ENCODE measurements at places on chromosomes 2 and 18.

GRCh38 chr2:50606860-50607259, 425.1 kb downstream of the NRXN1 start:
- DNase-seq = no peak

DNA sequence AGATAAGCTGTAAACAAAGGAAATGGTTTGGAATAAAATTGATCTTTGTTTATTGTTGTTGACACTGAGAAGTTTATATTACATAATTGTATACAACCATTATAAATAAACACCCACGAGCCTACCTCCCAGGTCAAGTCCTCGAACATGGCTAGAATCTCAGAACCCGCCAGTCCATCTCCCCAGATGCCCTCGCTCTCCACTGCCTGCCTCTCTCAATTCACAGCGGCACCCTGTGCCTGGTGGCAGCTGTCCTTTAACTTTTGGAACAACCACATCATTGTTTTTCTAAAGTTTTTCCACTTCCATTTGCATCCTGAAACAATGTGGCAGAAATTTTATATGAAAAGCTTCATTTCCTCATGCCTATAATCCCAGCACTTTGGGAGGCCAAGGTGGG, 52.2 kb upstream of the OTOS start:
- DNase-seq = no peak

DNA sequence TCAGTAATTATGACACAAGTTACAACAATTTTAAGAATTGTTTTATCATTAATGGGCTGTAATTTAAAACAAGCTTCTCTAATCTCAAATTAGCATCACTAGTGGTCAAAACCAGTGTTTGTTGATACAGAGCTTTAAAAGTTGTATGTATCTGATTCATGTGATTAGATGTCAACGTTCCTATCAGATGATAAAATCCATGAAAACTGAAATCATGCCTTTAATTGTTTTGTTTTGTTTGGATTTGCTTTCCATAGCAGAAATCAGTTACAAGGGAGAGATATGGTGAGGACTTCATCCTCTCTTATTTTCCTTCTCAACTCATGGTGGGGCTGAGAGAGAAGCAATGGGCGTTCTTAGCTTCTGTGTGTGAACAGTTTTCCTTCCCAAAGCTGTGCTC, 469.6 kb downstream of the PID1 start:
- no peak for DNase-seq

- DNase-seq = no peak
Observed at GRCh38 chr2:240135706-240136012, 446 bp downstream of the COPS9 start.

- no peak for DNase-seq
Observed at GRCh38 chr2:11862049-11862448, 115.6 kb downstream of the LPIN1 start.

GRCh38 chr2:196329959-196330358, 158.6 kb upstream of the STK17B start:
- no peak for DNase-seq

GRCh38 chr2:181954538-181954883, 31.1 kb upstream of the PPP1R1C start:
- DNase-seq = no peak

DNA sequence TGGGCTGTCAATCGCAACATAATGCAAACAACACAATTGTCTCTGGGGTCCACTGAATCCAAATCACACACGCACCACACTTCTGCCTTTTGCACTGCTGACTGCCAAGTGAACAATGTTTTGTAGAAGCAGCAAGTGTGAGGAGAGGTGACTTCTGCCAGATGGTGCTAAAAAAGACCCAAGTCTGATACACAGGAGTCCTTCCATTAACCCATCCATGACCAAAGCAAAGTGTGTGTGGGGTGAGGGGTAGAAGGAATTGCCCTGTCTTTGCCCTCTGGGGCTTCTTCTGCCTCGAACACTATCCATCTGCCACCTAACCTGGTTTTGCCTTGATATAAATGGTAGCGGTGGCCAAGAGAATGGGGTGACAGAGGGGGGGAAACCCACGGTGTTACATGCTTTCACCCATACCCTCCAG, 50.0 kb downstream of the C2orf42 start:
- DNase-seq = no peak

- no peak for DNase-seq
Observed at GRCh38 chr2:201798252-201798913, 8.0 kb upstream of the CDK15 start.

- DNase-seq = no peak
Observed at GRCh38 chr2:235666213-235666781, 172.5 kb downstream of the AGAP1 start.

DNA sequence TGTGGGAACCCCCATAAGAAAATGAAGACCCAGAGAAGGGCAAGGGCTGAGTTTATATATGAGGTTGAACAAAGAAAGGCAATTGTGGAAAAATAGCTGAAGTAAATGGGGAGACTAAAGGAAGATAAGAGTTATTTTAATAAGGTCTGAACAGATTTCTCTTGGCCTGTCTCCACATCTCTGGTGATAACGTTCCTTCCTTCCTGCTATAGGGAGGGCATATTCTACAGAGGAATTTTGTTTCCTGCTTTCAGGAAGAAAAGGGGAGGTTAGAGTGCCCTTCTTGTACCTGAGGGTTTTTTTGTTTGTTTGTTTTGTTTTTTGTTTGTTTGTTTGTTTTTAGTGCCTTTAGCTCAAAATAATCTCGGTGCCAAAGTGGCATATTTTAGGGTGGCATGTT, 31.6 kb downstream of the MOGAT1 start:
- DNase-seq = no peak

DNA sequence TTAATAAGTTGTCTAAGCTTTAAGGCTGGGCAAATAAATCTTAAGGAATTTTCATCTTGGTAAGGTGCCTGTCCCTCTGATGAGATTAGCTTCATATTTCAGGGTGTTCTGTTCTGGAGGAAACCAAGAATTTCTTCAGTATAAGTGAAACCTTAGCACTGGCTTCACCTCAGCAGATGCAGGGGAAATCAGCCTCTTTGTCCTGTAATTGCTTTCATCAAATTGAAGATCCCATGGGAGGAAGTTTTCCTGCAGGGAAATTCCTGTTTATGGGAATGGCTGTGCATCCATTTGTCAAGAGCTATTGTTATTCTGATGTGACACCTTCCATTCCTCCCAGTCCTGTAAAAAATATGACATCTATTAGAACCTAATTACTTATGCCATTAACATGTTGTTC, 174.5 kb downstream of the PTPRM start:
- no peak for DNase-seq

DNA sequence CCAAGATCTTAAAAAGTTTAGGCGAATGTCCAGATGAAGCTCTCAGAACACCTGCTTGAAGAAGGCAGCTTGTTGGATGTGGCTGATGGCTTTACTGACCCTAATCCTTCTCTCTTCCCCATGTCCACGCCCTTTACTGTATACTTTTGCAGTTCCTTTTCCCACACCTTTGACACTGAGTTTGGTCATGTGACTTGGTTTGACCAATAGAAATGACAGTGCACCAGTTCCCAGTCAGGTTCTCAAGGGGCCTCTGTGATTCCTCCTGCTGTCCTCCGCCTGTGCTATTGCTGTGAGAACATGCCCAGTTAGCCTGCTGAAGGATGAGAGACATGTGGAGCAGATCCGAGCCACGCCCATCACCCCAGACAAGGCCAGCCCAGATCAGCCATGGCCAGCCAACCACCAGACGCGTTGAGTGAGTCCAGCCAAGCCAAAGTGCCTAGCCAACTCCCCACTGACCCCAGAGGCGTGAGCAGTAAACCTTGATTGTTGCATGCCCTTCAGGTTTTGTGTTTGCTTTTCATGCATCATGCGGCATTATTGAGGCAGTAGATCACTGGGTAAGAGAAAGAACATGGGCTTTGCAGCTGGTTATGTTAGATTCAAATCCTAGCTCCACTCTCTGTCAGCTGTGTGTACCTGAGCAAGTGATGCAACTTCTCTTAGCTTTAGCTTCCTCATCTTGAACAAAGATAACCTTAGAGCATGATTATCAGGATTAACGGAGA, 258.0 kb upstream of the SIX2 start:
- DNase-seq = no peak

DNA sequence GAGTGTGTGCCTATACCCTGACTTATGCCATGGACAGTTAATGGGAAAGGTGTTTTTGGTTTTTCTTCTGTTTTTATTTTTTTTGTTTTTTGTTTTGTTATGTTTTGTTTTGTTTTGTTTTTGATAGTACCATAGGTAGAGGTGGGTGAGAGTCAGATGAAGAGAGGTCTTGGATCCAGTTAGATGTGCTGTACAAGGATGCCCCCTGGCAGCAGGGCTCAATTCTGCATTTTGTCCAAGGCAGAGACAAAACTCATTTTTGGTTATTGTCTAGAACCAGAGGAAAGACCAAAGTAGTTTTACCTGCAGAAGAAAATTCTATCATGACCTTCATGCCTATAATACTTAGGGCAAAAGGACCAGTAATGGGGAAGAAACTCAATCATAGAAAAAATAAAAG, 48.5 kb downstream of the SLC5A7 start:
- DNase-seq = no peak

DNA sequence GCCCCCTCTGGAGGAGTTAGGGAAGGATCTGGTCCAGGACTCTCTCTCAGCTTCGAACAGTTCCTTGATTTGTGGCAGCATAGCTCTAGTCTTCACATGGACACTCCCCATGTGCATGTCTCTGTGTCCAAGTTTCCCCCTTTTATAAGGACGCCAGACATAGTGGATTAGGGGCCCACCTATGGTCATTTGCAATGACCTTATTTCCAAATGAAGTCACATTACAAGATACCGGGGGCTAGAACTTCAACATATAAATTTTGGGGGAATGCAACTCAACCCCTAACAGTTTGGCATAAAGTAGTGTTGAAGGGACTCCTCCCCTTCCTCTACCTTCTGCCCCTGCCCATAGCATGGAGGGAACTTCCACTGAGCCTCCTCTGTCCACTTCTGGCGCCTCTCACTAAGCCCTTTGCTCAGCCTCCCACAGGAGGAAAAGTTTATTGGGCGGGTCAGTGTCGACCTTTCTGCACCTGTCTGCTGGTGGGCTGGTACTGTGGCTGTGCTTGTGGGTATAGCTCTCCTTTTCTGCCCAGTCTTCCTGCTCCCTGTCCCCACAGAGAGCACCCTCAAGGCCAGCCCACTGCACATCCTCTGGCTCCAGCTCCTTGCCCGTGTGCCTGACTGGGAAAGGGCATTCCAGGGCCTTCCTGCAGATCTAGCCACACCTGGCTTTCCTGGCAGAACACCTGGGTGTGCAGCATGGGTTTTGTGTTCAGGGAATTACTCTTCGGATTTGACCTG, 5.5 kb downstream of the FABP1 start:
- DNase-seq = no peak

DNA sequence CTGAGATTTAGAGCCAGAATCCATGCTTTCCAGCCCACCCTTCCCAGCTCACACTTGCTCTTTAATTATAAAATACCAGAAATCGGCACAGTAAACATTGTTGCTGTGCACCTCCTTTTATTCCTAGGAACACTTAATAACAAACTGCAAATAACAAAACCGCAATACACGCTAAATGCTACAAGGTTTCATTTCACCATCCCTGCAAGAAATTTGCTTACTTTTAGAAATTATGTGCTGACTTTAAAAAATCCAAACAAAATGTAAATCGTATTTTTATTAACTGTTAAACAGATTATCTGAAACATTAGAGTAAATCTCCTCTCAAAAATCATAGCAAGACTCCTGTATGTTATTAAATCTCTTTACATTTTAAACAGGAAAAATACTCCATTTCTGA, 79.3 kb downstream of the TCF4 start:
- DNase-seq = no peak

GRCh38 chr2:28976584-28976983, 4.5 kb upstream of the TOGARAM2 start:
- DNase-seq = no peak

- no peak for DNase-seq
Observed at GRCh38 chr18:78571831-78572347, 407.7 kb upstream of the SALL3 start.

GRCh38 chr2:56185582-56186046, 1.8 kb downstream of the CCDC85A start:
- DNase-seq = no peak

DNA sequence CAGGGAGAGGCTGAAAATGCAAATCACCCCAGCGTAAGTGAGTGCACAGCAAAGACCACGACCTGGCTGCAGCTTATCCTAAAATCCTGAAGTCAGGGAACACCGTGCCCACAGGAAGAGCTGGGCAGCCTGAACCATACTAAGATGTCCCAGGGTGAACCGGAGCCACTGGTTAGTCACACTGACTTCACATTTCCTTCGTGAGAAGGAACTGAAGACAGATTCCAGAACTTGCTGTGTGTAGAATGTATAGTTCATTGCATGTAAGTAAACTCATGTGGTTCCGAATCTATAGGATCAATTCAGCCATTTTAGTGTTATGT, 84.6 kb upstream of the NDUFV2 start:
- DNase-seq = no peak

- DNase-seq = no peak
Observed at GRCh38 chr2:70894765-70895164, 40.9 kb upstream of the ATP6V1B1 start.
